NCI-H187 treated with DMSO at 0.1 percent for 48 hours (cell line): ENCODE measurements at places on chromosomes 7 and 10.

DNA sequence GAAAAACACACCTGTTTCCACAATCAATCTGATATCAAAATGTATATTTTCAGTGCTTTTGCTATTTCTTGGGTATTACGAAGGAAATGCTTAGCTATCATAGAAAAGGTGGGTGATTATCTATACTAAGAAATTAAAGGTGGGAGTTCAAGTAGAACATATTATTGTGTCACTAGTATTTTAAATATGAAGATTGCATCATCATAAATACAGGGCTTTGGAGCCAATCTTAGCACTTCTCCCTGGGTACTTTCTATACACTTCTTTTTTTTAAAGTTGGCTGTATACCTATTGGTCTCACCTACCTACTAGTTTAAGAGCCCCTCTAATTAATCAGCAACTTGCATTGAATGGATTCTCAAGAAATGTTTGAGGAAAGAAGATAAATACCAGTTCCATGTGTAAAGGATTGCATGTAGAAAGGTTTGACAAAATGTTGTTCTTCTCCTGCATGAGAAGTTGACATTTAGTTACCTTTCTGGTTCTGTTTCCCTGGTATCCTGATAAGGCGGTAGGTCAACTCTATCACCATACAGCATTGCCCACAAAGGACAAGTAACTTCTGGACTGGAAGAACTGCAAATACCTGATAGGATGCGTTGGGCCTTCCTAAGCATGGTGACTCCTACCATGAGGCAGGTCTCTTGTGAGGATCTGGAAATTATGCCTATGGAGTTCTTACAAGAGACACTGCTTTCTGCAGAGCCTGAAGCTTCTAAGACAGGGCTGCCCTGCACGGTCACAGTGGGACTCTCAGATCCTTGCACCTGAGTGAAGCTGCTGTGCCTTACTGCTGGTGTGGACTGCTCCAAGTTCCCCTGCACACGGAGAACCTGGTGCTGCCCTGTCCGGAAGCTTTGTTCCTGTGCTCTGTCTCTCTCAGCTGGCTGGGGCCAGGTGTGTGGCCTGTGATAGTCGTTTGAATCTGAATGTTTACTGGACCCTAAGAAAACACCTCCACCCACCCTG is 32.1 kb upstream of the PDSS1 start:
- DNase-seq, result no peak

DNA sequence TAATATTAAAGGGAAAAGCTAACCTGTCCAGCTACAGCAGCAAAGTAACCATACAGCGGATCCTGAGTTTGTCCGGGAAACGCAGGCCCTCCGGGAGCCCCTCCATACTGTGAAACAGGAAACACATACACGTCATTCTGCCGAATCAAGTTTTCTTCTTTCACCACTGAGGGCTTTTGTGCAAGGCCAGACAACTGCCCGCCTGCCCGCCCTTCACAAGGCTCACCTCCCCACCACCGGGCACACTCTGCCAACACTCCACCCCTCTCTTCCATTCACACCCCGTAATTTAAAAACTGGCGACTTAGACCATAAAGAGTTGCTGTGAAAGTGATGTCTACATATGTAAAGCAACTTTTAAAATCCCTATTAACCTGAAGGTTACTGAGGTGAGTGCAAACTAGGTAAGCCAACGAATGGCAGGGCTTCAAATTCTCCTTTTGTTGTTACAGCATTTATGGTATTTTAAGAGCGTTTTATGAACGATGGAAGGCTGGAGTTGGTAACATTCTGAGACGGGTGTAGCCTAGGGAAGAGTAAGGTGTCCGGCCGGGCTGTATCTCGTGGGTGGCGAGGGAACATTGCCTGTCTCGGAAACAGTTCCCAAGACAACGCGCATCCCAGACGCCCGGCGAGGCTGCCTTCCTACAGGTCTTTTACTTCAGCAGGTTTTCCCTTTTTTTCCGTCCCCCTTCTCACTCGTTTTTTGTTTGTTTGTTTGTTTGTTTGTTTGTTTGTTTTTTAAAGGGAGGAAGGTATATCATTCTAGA is 817 bp downstream of the SRI start:
- DNase-seq, result no peak

DNA sequence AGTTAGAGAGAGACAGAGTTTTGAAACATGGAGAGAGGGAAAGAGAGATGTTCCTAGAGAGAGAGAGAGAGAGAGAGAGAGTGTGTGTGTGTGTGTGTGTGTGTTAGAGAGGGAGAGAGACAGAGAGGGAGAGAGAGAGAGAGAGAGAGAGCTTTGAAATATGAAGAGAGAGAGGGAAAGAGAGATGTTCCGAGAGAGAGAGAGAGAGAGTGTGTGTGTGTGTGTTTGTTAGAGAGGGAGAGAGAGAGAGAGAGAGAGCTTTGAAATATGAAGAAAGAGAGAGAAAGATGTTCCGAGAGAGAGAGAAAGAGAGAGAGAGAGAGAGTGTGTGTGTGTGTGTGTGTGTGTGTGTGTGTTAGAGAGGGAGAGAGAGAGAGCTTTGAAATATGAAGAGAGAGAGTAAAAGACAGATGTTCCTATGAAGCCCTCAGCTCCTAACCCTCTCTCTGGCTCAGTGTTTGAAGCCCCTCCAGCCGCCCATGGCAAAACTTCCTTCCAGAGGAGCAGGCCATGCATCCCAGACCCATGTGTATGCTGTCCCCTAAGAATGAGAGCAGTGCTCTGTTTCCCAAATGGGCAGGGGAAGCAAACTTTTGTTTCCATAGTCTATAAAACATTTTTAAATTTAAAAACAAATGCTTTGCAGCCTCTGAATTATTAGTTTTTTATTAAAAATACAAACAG is 130.9 kb downstream of the KCNMA1 start:
- DNase-seq, result no peak

DNA sequence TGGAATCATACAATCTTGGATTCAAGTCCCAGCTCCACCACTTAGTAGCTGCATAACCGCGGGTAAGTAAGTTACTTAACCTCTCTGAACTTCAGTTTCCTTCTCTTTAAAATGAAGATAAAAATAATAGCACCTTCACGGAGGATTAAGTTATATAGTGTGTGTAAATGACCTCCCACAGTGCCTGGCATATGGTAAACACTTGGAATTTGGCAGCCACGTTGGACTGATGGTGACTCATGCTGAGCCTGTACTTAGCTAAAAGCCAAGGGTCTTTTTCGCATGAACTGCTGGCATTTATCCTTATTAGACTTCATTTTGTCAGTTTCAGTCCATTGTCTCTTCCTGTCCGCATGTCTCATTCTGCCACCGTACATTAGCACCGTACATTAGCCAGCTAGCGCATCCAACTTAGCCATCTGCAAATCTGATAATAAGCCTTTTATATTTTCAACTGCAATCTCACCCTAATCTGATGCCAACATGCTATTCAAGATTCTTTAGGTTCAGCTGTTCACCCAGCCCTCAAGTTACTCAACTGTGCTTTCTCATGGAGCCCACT is 11.2 kb downstream of the SLC13A4 start:
- no peak for DNase-seq

GRCh38 chr10:104546336-104546735 is 94.8 kb upstream of the SORCS3 start:
- DNase-seq, result no peak

- DNase-seq, result no peak
Observed at GRCh38 chr7:14551310-14551709, 351.2 kb downstream of the DGKB start.
